H4 (cell line): ENCODE measurements at places on chromosomes 13 and 19. TPM values are rescaled to one million over a fixed set of nuclear protein-coding genes. Genes with fewer than 3 reads are reported as not detected.

- no peak for DNase-seq
These were observed 163.0 kb downstream of the EFNB2 start for GRCh38 chr13:106372199-106373155.

GRCh38 chr19:6983448-6983847 is 37.8 kb downstream of the MBD3L2B start:
- DNase-seq, result no peak

GRCh38 chr19:14614099-14614412 is 31.2 kb downstream of the CLEC17A start:
- no peak for DNase-seq

DNA sequence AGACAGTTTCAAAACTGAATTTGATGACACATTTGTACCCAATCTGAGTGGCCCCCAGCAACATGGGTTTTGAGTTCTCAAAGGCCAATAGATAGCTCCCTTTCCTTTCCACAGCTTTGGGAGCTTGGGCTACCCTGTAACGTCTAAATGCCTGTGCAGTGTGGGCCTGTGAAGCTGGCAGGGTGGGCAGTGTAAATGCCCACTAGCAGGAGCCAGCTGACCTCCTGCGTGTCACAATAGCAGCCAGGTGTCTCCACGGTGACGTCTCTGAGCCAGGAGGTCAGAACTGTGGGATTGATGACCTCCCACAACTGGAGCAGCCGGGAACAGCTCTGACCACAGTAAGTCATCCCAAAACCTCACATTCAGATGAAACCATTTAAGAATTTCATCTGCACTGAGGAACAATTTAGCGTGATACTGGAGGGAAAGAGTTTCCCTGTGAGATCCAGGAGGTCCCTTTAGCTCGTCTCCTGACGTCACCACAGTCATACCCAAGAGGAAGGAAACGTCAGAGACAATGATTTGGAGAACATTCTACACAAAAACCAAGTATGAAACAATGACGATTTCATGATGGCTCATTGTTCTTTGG is at the start of gene IPO5:
TSS of gene IPO5 (plus strand) at position 300 of the 595 bp plus-strand sequence. CDS start 23,022 bp downstream, outside the sequence.
- DNase-seq, result no peak

- DNase-seq, result no peak
These were observed 2.1 kb downstream of the KCNK6 start for GRCh38 chr19:38321646-38322196.

DNA sequence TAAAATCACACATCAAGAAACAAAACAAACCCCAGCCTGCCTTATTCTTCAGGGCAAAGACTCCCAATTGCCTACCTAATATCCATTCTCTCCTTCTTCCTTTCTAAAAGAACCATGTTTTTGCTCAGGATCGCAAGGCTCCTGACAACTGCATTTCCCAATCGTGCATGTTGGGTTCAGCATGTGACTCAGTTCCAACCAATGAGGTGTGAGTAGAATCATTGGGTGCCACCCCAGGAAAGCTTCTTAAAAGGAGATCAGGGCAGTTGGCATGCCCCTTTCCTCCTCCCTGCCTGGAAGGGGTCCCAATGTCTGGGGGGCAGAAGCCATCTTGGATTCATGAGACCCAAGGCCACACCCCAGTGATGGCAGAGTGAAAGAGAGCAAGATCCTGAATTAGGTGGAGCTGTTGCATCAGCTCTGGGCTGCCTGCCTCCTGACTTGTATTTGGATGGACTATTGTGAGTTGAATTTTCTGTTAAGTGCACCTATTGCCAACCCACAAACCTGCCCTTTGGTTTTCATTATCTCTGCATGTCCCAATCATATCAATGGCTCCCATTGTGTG is 26.0 kb upstream of the UBAC2 start:
- no peak for DNase-seq

- DNase-seq, result no peak
These were observed 416.2 kb downstream of the DIAPH3 start for GRCh38 chr13:59747529-59747928.

The COL4A1 gene
- total RNA-seq, result 56.1 and 66.5 TPM in 2 replicates

The HIPK4 gene
- total RNA-seq, result not detected in 2 replicates

The SULT2A1 gene
- total RNA-seq, result not detected in 2 replicates

The IGFL1 gene
- not detected in 2 replicates for total RNA-seq
